ENCODE measurements at places on chromosomes 2 and 18. TPM values are rescaled to one million over a fixed set of nuclear protein-coding genes. Genes with fewer than 3 reads are reported as not detected.
A peak's percentile ranks its signal among the peaks of the same experiment; 100 is the strongest.

Gene RESP18
- not detected for total RNA-seq

DNA sequence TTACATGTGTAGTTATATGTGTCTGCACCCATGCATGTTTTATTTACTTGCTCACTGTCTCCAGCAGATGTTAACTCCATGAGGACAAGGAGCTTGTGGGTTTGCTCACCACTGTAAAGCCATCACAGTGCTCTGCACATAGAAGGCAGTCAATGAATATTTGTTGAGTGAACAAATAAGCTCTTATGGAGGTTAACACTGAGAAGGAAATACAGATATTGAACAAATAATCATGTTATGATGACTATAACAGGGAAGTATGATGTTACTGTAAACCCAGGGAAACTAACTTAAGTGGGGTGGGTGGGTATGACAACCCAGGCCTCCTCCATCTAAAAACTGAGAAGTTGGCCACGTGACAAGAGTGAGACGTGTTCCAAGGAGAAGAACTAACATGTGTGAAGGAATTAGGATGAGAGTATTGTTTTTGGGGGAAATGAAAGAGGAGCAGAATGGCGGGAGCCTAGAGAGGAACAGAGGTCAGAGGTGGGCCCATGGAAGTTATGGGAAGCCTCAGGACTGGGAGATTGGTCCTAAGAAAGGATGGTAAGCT lies 6.0 kb upstream of the FAM117B start:
- no peaks in the 10 kb centered on the region for H3K36me3 ChIP-seq
- no peak overlapping the region for H3K4me3 ChIP-seq
- H3K4me1 ChIP-seq: no peaks in the 10 kb centered on the region
- H3K27me3 ChIP-seq: no peaks in the 10 kb centered on the region
- no peak for DNase-seq

DNA sequence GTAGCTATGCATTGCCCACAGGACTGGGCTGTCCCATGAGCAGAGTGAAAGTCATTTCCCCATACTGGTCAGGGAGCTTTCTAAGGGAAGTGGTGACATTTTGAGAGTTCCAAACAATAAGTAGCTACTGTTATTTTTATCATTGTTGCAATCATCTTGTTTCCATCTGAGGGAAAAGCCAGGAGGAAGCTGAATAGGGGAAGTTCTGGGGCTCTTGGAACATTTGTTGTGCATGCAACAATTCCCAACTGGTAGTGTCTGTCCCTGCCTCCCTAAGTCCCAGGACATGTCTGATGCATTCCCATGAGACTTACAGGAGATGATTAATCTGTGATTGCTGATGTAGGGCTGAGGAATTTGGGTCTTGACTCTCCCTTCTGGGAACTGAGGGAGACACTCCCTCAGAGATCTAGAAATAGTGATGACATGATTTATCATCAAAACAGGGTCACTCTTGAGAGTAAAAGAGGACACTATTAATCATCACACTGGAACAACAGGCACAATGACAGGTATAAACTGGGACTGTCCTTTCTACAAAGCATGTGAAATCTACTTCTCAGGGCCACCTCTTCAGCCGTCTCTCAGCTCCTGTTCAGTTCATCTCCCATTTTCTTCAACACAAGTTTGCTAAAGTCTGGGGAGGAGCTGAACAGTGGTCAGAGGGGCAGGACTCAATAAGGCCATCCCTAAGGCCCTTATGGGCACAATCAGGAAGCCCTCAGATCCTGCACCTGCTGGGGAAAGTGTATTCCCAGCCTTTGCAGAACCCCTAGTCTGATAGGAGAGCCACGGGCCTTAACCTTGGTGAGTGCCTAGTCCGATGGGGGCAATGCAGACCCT lies 28.0 kb upstream of the MARCO start:
- no peak overlapping the region for H3K4me3 ChIP-seq
- no peaks in the 10 kb centered on the region for H3K4me1 ChIP-seq
- H3K27ac ChIP-seq: no peak overlapping the region

DNA sequence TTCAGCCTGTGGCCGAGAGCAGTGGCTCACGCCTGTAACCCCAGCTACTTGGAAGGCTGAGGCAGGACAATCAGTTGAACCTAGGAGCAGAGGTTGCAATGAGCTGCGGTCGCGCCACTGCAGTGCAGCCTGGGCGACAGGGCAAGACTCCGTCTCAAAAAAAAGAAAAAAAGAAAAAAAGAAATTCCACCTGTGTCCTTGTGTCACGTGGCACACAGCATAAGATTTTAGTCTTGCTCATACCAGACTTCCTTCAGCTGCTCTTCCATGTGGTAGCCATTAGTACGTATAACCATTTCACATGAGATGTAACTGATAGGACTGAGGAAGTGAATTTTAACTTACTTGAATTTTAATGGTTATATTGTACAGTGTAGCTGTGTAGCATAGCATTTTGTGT lies 4.0 kb downstream of the NOP58 start:
- H3K36me3 ChIP-seq: no peaks in the 10 kb centered on the region
- H3K4me1 ChIP-seq: peaks cover 11% of the 10 kb centered on the region
- peak; percentile 32 for DNase-seq
- no peak overlapping the region for H3K27ac ChIP-seq
- no peak overlapping the region for H3K4me3 ChIP-seq

DNA sequence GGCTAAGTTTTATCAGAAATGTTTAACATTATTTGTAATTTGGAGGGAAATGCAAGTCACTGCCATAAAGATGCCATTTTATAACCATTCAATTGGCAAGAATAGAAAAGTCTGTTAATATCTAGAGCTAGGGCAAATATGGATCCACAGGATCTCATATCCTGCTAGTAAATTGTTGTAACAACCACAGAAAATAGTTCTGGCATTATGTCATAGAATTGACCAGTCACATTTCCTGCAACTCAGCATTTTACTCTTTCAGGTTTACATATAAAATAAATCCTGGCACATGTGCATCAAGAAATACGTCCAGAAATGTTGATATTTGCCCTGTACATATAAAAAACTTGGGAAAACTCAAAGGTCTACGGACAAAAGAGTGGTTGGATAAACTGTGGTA lies 32.9 kb downstream of the OSBPL6 start:
- no peak overlapping the region for H3K27ac ChIP-seq
- H3K27me3 ChIP-seq: no peaks in the 10 kb centered on the region
- no peaks in the 10 kb centered on the region for H3K4me1 ChIP-seq
- no peaks in the 10 kb centered on the region for H3K36me3 ChIP-seq
- no peak for DNase-seq

GRCh38 chr18:59374128-59374527 lies 15.1 kb upstream of the LMAN1 start:
- no peak for DNase-seq
- no peaks in the 10 kb centered on the region for H3K36me3 ChIP-seq
- no peaks in the 10 kb centered on the region for H3K4me1 ChIP-seq
- H3K27ac ChIP-seq: no peak overlapping the region
